ENCODE measurements at places on chromosomes 1 and 21.
A peak's percentile ranks its signal among the peaks of the same experiment; 100 is the strongest.

DNA sequence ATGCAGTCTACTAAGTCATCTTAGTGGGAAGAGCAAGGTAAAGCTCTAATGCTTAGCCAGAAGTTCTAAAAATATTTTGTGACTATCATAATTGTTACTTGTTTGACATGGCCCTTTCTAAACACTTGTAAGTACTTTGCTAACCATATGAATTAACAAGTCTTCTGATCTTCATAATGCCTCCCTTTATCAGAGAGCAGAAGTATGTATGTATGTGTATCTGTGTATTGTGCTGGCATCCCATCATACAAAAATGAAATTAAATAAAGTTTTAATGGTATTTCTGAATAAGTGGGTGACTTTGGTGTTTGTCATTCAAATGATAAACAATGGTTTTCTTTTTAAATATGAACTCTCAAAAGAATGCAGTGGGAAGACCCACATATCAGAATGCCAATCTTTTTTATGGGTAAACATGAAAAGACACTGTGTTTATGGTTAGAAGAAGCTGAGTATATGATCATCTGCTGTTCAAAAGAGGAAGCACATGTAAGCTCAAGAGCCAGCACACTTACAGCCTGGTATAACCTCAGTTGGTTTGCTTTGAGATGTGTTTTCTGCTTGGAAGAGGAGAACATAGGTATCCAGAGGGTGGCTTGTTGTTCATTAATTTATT is 159.6 kb downstream of the CLEC20A start:
- DNase-seq, result no peak

DNA sequence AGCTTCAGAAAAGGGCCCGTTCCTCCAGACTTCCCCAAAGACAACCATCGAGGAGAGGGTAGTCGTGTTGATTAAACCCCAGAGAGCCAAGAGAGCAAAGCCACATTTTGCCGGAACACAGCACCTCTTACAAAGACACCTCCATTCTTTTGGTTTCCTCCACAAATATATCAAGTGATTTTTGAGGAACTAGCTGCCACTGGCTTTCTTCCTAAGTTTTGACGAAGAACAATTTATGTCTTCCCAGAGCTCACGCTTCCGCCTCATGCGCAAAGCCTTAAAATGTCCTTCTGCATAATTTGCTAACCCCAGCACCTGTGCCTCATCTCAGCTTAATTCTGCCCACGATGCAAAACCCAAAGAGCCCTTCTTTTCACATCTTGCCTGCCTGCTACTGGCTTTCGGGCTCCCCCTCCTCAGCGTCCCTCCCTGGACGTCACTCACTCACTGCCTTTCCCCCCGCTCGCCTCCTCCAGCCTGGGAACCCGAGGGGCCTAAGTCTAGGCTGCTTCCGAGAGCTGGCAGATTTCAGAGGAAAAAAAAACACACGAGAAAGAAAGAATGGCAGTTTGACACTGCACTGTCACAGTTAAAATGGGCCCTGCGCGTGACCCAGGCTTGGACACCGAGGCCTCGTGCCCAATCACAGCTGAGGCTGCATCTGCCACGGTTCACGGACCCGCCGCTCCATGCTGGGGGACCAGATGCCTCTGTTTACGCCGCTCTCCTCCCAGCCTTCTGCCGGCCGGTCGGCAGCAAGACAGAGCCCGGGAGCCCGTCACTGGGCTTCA is 77.6 kb upstream of the IFNAR2 start:
- DNase-seq, result no peak

DNA sequence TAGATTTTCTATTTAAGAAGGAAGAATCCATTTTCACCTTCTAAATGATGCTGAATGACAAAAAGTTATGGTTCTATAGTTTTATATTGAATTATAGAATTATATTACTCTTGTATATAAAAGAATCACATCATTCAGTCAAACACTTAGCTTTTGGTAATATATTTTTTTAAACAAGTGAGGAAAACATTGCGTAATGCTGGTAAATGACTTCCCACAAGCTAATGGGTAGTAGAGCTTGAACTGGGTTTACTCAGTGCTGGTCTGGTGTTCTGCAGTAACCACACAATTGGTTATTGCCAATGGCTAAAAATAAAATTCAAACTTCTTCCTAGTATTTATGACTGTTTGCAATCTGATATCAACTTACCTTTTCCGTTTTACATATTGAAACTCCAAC is 10.6 kb upstream of the GIPC2 start:
- no peak for DNase-seq

- DNase-seq, result no peak
Measured at GRCh38 chr1:151474745-151475144, 15.5 kb upstream of the POGZ start.

DNA sequence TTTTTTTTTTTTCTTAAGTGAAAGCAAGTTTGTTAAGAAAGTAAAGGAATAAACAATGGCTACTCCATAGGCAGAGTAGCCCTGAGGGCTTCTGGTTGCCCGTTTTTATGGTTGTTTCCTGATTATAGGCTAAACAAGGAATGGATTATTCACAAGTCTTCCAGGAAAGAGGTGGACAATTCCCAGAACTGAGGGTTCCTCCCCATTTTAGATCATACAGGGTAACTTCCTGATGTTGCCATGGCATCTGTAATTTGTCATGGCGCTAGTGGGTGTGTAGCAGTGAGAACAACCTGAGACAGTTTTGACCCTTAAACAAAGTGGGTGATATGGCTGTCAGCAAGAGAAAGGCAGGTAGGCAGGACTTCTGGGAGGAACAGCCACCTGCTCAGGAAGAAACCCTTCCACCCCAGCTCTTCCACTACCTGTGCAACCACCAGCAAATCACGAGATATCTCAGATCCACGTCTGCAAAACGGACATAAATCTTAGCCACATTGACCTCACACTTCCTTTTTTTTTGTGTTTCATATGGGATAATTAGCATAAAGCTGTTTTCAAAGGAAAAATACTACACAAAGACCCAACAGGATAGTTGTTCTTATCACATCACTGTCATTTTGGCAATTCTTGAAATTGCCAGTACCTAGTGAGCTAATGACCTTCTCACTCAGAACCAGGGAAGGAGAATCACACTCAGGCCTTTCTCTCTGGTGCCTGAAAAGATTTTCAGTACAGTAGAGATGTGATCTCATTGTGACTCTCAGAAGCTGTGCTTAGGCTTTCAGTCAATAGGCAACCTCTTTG is 34.8 kb upstream of the DUSP10 start:
- DNase-seq, result no peak

DNA sequence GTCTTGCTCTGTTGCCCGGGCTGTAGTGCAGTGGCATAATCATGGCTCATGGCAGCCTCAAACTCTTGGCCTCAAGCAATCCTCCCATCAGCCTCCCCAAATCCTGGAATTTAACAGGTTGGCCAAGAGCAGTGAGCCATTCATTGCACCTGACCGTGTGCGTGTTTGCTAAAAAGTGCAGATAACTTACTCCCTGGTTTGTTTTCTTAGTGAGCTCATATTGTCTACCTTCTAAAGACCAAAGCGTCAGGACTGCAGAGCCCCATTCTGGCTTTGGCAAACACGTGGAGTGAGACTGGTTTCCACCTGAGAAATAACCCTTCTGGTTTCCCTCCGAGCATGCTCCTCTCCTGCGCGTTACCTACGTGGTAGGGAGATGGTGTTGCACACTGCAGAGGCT is 32.2 kb upstream of the CA6 start:
- DNase-seq, result no peak

- peak; percentile 36 for DNase-seq
Measured at GRCh38 chr1:155940482-155940992, 901 bp upstream of the RXFP4 start.

GRCh38 chr1:186482661-186483255 is 21.8 kb upstream of the PDC start:
- DNase-seq, result peak; percentile 61

DNA sequence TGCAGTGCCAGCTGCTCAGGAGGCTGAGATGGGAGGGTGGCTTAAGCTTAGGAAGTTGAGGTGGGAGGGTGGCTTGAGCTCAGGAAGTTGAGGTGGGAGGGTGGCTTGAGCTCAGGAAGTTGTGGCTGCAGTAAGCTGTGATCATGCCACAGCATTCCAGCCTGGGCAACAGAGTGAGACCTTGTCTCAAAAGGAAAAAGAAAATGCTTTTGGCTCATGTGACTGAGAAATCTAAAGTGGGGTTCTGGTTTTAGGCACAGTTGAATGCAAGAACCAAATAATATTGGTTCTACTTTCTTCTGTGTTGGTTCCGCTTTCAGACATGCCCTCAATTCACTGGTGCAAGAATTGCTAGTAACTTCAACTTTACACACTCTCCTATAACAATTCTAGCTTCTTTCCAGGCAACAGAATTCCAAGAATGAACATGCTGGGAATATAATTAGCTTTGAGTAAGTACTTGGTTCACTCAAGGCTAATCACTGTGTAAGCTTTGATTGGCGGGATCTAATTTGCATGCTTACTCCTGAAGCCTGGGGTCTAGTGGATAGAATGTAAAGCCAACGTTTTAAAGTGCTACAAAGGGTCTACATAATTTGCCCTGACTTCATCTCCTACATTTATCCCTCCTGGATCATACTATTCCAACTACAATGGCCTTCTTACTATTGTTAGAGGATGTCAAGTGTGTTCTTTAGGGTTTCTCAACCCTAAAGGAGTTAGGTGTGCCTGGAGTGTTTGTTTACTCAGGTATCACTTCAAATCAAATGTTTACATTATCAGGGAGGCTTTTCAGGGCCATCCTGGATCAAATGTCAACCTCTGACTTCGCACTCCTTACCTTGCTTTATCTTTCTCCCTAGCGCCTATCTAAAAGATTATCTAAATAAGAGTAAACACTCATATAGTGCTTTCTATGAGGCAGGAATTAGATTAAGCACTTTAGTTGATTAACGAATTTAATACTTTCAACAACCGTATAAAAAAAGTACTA is 115.1 kb downstream of the SLC16A1 start:
- DNase-seq, result no peak

- no peak for DNase-seq
Measured at GRCh38 chr1:159914252-159915018, 10.9 kb downstream of the TAGLN2 start.
